ENCODE measurements at places on chromosomes 16 and 17. TPM values are rescaled to one million over a fixed set of nuclear protein-coding genes. Genes with fewer than 3 reads are reported as not detected.

DNA sequence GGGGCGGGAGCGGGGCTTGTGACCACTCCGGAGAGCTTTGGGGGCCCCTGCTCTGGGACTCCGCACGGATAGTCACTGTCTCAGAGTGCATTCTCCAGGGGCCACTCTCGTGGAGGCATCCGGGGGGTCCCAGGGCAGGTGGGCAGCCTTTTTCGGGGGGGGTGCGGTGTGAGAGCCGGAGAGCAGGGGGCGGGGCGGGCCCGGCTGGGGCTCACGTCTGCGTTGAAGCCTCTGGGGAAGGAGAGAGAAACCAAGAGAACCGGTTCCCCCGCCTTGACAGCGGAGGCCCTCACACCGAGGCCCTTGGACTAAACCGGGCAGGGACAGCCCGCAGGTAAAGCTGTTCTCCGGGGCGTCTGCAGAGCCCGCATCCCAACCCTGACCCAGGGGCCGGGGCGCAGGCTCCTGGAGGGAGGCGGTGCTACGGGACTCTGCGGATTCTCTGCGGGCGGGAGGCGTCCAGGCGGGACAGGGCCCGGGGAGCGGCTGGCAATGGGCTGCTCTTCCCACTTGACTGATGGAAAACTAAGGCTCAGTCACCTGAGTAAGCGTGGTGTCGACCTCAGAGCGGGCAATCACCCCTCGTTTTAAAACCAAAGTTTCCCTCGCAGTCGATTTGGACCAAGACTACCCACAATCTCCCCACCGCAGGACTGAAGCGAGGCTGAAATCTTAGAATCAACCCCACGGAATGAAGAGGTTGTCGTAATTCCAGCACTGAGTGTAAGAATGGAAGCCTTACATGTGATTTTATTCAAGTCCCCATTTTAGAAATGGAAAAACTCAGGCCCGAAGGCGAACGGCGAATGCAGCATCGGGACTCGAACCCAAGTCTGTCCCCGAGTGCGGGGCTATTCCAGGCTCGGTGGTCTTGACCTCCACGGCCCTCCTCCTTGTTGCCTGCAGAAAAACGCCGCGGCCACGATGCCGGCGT is 49.6 kb upstream of the AMZ2 start:
- DNase-seq, result no peak

ARRB2 gene
- 42.1 TPM for polyA plus RNA-seq

CDRT15L2 gene
- polyA plus RNA-seq, result not detected

GRCh38 chr17:72677714-72678390 is 414.6 kb downstream of the SLC39A11 start:
- DNase-seq, result no peak

GRCh38 chr17:16199093-16199492 is 16.2 kb downstream of the NCOR1 start:
- DNase-seq, result no peak

DNA sequence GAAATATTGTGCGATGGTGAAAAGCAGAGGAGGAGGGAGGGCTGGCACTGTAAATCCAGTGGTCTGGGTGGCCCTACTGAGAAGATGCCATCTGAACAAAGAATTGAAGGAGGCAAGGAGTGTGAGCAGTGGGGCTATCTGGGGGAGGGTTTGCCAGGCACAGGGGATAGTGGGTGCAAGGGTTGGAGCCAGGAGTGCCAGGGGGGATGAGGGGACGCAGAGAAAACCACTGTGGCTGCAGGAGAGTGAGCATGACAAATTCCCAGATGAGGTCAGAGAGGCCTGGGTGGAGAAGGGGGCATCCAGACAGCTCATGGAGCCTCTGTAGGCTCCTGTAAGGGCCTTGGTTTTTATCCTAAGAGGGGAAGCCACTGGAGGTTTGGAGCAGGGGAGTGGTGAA is 4.8 kb downstream of the XYLT2 start:
- no peak for DNase-seq

GRCh38 chr17:1787301-1787902 is 25.5 kb downstream of the SERPINF1 start:
- DNase-seq, result no peak

GRCh38 chr16:31265329-31266245 is 5.8 kb downstream of the ITGAM start:
- no peak for DNase-seq

PRKAR1A gene
- polyA plus RNA-seq, result 406 TPM

NTN1 gene
- polyA plus RNA-seq, result not detected

ADAP2 gene
- polyA plus RNA-seq, result 5.6 TPM

DNA sequence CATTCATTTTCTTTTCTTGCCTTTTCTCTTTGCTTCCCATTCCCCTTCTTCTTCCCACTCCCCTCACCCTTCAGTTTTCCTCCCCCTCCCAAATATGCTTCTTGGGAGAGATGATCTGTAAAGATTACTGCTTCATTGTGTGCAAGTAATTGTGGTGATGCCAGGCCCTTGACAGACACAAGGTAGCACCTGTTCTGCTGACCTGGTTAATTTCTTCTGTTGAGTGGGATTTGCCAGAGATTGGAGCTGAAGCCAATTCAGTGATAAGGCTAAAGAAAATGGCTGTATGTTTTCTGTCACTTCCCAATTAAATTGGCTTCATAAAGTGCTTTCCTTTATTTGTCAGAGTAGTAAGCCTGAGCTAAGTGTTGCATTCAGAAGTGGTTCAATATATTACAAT is 44.5 kb downstream of the AATF start:
- no peak for DNase-seq

CHST6 gene
- 4.1 TPM for polyA plus RNA-seq

DNA sequence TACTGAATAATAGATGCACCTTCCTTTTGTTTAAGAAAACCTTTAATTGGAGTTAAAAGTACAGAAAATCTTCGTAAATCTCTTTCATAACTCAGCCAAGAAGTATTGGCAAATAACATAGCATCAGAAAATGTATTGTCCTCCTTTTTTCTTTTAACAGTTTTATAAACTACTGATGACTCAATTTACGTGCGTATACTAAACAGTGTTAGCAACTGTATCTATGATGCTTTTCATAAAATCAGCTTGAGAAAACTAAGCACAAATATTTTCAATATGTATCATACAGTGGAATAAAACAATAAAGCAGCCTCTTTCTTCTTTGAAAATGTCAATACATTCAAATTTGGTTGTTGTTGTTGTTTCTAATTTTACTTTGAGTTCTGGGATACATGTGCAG is 88.6 kb downstream of the STXBP4 start:
- DNase-seq, result no peak

NPIPA2 gene
- not detected for polyA plus RNA-seq

CMTM2 gene
- 0.40 TPM for polyA plus RNA-seq

PERCC1 gene
- polyA plus RNA-seq, result 0.33 TPM

- DNase-seq, result no peak
Observed at GRCh38 chr17:50480854-50481490, 2.3 kb downstream of the RSAD1 start.

DNA sequence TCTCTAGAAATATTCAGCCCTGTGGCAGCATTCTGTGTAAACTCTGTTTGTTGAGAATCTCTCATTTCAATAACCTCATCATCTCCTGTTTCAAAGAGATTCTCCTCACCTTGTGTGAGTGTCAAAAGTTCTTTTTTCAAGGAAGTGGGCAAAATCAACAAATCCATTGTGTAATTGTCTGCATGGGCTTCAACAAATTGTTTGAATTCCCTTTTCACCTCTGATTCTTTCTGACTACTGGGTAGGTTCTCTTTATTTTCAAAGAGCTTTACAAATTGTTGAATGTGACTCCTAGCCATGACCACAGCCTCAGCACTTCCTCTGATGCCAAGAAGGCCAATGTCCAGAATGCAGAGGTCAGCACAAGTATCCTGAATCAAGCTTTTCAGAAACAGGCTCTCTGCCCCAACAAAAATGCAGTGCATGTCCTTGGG is 48.0 kb downstream of the N4BP1 start:
- DNase-seq, result no peak

DNA sequence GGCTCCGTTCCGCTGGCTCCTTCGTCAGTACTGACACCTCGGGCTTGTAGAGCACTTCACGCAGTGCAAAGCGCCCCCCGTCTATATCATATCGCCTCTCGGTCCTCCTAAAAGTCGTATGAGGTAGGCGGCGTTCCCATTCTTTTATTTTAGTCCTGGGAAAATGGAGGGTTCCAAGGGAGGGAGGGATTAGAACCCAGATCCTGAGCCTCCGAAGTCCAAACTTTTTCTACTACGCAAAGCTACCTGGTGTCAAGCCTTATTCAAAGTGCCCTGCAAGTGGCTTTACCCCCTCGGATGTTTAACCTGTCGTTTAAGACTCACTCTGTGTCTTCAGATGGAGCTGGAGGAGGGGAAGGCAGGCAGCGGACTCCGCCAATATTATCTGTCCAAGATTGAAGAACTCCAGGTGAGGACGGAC is 348 bp upstream of the FTSJ3 start:
- DNase-seq, result no peak

Data from muscle of arm (tissue), 14 donors.